ENCODE measurements at places on chromosomes 16 and 17.

DNA sequence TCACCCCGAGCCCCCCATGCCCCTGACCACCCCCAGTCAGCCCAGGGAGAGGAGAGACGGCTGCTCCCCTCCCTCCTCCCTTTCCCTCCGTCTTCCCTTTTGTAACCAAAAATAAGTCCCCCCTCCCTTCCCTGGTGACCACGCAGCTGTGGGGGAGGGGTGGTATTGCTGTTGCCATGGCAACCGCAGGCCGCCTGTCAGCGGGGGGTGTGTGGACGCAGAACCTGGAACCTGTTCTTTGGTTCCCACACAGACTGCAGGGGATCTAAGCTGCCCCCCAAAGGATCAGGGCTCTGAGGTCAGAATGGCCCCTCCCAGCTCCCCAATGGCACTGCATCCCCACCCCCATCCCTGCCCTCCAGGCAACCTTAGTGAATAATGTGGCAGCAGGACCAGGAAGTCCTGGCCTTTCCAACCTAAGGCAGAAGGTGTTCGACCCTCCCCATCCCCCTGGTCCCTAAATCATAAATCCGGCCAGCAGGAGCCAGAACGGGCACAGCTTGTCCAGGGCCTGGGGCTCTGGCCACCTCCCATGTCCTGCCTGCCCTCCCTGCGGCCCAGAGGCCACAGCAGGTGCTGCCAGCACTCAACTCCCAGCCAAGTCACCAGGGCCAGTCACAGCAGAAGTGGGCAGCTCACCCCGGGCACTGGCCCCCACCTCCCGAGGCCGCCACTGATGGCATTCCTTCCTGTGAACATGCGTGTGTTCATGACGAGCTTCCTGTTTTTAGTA, 12.0 kb downstream of the CA4 start:
- peak; percentile 27 for DNase-seq

DNA sequence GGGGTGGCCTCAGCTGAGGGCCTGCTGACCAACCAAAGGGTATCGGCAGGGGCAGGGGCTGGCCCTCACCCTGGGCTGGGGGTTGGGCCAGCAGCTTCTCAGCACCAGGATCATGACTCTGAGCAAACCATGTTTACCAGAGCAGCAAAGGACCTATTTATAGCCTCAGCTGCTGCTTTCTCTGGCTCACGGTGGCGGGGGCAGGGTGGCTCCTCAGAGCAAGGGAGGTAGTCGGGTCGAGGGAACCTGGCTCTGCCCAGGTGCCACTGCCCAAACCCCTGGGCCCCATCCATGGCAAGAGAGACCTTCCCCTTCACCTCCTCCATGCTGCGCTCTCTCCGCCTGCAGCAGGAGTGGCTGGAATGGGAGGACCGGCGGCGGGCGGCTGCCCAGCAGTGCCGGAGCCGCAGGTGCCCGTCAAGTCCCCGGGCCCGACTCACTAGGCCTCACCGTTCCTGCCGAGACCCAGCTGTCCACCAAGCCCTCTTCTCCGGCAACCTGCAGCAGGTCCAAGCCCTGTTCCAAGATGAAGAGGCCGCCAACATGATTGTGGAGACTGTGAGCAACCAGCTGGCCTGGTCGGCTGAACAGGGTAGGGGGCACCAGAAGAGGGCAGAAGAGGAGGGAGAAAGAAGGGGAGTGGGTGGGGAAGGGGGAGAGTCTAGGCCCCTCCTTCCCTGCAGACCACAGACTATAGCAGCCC, at the start of gene ASB16:
ASB16 (plus strand) TSS at position 206 of the 703 bp plus-strand sequence; CDS start at position 292, 86 bp downstream.
- DNase-seq: peak; percentile 8

GRCh38 chr16:30921459-30921747, 2.0 kb upstream of the FBXL19 start:
- no peak for DNase-seq

DNA sequence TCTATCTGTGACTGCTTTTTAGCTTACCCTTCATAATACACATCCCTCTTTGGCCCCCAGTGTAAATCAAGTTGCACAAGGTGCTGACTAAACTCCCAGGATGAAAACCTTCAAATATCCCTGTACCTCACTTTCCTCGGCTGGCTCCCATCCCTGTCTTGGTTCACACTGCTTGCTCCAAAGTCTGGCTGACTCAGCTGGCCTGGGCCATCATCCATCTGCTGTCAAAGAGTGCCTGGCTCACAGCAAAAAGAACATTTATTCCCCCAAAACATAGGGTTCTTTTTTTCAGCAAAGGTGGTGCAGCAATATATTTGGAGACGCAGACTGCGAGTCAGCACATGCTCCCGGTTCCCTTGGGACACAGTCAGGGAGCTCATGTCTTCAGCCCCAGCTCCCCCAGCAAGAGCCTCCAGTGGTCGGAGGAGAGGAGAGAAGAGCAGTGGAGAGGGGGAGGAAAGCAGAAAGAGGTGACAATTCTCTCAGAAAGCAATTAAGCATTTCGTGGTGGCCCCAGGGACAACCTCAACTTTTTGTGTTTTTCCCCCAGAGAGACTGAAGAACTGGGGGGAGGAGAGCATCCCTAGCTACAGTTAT, 26.1 kb downstream of the GPR142 start:
- DNase-seq: no peak

- DNase-seq: no peak
These were observed 5.0 kb downstream of the ICAM2 start for GRCh38 chr17:64015447-64015846.

- DNase-seq: no peak
These were observed 206.5 kb upstream of the CDH5 start for GRCh38 chr16:66159987-66160386.

- no peak for DNase-seq
These were observed 30.5 kb downstream of the KSR1 start for GRCh38 chr17:27486741-27487140.

- no peak for DNase-seq
These were observed 22.6 kb upstream of the MPHOSPH6 start for GRCh38 chr16:82192665-82193064.

- no peak for DNase-seq
These were observed 99.7 kb downstream of the CMIP start for GRCh38 chr16:81544261-81544660.

GRCh38 chr16:58699151-58699550, 14.6 kb upstream of the SLC38A7 start:
- DNase-seq: no peak

- DNase-seq: no peak
These were observed 15.9 kb downstream of the RAB5C start for GRCh38 chr17:42138749-42139492.

- no peak for DNase-seq
These were observed 626 bp upstream of the RAI1 start for GRCh38 chr17:17680477-17681186.

DNA sequence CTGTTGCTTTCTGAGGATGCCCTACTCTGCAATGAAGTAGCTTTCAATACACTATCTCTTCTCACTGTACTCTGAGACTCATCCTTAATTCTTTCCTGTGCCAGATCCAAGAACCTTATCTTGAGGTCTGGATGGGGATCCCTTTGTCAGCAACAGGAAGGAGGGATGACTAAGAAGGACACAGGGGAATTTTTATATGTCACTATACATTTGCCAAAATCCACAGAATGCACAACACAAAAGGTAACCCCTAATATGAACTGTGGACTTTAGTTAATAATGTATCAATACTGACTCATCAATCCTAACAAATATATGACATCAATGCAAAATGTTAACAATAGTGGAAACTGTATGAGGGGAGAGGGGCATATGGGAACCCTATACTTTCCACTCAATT, 4.7 kb upstream of the RBBP6 start:
- DNase-seq: no peak

DNA sequence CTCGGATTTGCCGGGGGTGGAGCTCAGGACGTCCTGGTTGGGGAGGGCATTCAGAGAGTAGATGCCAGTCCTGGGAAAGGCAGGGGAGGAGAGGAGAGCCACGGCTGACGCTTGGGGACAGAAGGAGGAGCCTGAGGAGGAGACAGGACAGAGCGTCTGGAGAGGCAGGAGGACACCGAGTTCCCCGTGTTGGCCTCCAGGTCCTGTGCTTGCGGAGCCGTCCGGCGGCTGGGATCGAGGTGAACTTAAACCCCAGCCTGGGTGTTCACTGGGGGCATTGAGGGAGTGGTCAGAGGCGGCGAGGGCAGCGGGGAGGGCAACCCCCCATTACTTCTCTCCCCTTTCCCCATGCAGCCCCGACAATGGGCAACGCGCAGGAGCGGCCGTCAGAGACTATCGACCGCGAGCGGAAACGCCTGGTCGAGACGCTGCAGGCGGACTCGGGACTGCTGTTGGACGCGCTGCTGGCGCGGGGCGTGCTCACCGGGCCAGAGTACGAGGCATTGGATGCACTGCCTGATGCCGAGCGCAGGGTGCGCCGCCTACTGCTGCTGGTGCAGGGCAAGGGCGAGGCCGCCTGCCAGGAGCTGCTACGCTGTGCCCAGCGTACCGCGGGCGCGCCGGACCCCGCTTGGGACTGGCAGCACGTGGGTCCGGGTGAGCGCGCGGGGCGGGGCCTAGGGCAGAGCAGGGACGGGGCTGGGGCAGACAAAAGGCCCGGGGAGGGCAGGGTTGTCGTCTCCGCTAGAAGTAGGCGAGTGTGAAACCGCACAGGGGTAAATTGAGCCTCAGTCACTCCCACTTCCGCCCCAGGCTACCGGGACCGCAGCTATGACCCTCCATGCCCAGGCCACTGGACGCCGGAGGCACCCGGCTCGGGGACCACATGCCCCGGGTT, 3.7 kb downstream of the NOL3 start:
- DNase-seq: peak; percentile 88

GRCh38 chr16:4536391-4537106, 2.0 kb downstream of the CDIP1 start:
- no peak for DNase-seq

- no peak for DNase-seq
These were observed 1.9 kb downstream of the PRR15L start for GRCh38 chr17:47955497-47956461.

- no peak for DNase-seq
These were observed 124.0 kb downstream of the SEC14L1 start for GRCh38 chr17:77264617-77265230.

DNA sequence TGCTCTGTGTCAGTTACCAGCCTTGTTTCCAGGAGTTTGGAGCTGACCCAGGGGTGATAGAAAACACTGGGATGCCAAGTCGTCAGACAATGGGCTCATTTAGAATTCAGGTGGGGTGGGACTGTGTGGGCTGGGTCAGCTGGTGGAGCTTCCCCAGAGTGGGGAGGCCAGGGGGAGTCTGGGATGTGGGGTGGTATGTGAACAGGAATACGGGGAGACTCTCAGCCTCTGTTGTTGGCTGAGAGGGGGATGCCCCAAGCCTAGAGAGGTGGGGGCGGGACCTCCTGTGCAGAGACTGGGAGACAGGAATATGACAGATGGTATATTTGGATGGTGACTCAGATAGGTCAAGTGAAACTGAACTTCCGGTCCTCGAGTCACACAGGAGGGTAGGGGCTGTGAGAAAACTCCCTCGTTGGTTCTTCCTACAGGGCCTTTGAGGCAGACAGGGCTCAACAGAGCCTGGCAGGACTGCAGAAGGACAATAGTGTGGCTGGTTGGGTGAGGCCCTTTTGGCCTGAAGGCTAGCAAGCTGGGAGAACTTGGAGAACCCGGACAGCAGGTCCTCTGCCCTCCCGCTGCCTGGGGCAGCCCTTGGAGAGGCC, 23.7 kb downstream of the CDH1 start:
- DNase-seq: peak; percentile 51

- DNase-seq: no peak
These were observed 2.8 kb downstream of the MARVELD3 start for GRCh38 chr16:71628810-71629209.

DNA sequence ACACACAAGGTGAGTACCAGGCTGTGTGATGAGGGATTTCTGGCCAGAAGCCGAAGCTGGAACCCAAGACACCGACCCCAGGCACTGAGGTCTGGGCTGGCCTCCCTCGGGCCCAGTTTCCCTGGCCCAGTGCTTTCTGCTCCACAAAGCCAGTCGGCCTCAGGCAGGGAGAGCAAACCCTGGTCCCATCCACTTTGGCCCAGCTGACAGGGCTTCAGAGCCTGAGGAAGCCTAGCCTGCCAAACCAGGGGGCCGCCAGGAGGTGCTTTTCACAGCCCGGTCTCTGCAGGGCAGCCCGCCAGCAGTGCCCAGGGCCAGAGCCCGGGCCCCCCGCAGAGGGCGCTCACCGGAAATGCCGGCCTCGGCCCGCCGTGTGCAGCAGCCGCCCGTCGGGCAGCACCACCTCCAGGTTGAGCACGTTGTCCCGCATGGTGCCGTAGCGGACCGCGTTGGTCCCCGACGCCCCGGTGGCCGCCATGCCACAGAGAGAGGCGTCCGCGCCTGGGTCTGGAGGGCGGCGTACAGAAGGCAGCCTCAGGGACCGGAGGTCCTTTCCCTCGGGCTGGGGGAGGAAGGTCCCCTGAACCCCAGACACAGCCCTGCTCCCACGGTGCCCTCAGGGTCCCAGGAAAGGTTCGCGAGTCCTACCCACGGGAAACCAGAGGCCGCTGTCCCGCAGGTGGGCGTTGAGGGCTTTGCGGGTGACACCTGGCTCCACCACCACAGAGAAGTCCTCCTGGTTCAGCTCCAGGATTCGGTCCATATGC, 2.2 kb downstream of the LDHD start:
- no peak for DNase-seq

DNA sequence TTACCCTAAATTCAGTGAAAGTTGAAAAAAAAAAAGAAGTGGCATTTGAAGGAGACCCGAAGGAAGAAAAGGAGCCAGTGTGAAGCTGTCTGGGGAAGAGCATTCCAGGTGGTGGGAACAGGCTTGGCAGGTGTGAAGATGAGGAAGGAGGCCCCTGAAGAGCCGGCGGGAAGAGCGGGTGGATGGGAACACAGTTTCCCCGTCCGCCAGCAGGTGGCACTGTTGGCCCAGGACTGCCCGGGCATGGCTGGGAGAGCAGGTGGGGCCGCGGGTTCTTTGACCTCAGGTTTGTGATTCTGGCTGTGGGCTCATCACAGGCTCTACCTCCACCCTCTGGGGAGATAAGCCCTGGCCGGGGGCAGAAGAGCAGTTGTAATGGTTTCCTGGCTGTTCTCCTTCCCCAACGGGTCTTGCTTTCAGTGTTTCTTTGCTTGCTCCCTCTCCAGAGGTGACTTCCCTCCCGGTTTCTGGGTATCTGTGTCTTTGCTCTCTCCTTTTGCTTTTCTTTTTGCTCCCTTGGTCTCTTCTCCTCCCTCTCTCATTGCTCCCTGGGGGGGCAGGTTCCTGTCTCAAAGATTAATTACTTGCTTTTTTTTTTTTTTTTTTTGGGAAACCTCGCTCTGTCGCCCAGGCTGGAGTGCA, 32.3 kb downstream of the RAP1GAP2 start:
- peak; percentile 75 for DNase-seq

- DNase-seq: no peak
These were observed 26.6 kb downstream of the SOCS1 start for GRCh38 chr16:11229432-11229831.

DNA sequence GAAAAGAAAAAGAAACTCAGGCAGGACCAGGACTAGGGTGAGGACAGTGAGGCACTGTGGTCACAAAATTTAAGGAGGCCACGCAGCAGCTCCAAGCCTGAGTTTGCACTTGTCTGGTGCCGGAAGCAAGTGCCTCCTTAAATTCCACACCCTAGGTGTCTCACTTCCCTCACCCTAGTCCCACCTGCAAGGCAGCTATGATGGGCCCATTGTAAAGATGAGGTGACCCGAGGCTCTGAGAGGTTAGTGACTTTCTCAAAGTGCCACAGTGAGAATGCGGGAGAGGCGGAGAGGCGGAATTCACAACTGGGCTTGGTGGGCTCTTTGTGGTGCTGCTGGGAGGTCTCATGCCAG, 21.5 kb upstream of the EEF2K start:
- DNase-seq: no peak

GRCh38 chr16:11152677-11153331, 103.2 kb downstream of the SOCS1 start:
- DNase-seq: no peak

GRCh38 chr17:61570118-61570517, 20.9 kb downstream of the NACA2 start:
- DNase-seq: no peak

- no peak for DNase-seq
These were observed 84.7 kb downstream of the LMF1 start for GRCh38 chr16:886084-886543.

- peak; percentile 0 for DNase-seq
These were observed 349.6 kb downstream of the KIF2B start for GRCh38 chr17:54172096-54172984.
